ENCODE measurements at places on chromosomes 2 and 18.

DNA sequence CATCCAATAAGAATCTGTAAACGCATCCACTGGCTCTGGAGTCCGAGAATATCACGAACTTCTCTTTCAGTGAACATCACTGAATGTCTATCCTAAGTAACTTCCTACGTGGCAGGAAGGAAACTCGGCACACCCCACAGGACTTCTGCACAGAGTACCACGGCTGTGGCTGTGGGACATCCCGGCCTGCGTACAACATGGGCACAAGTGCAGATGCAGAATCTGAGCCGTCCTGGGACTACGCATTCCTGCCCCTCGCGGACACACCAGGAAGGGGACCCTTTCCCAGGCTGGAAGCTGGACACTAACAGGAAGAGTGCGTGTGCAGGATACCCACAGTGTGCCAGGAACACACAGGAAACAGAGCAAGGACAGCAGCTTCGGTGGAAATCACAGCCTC, 60.6 kb downstream of the ZNF516 start:
- DNase-seq: no peak

- DNase-seq: no peak
These were observed 241.8 kb downstream of the AFF3 start for GRCh38 chr2:99900556-99900955.

GRCh38 chr2:109209412-109209811, 80.4 kb downstream of the SH3RF3 start:
- no peak for DNase-seq

DNA sequence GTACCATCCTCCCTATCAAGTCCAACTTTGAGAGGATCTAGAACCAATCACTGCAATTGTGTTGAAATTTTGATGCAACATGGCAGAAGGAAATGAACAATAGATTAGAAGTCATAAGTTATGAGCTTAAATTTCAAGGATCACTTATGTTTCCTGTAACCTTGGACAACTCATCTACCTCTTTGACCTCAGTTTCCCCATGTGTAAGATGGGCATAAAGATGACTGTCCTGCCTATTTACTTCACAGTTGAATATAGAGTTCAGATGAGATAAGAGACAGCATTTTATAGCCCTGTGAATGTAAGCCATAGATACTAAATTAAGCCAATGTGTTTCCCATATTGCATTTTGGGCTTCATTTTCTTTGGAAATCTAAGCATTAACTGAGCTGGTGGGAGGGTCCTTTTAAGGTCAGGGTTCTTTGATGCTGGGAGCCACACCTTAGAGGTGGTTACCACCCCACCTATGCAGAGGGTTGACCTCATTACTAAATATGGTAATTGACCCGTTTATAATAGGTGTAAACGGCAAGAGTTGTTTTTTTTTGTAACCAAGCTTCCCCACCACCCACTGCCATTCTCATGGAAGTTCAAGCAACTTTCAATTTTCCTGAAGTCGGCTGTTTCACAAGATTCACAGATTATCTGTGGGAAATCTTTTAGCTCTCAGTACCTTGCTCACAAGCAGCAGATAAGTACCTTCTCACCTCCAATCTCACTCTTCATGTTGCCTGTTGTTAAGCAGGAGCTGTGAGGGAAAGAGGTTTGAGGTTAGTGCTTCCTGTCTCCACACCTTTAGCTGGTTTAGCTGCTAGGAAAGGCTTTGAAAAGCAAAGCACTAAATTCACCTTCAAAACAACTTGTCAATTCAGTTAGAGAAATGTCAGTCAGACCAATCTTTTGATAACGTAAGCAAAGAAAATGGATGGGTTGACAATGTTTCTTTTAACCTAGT, 13.3 kb downstream of the CD28 start:
- no peak for DNase-seq

GRCh38 chr2:231548752-231549151, 18.5 kb upstream of the NMUR1 start:
- no peak for DNase-seq

DNA sequence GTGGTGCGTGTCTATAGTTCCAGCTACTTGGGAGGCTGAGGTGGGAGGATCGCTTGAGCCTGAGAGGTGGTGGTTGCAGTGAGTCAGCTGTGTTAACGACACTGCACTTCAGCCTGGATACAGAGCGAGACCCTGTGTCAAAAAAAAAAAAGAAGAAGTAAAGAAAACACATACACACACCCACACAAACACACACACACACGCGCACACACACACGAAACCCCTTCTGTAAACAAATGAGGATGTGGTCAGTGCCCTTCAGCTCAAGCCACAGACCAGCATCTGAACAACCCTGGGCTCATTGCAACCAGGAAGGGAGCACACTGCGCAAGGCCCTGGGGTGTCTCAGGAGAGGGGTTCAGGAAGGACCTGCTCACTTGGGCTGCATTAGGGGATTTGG, 47.9 kb upstream of the KCNF1 start:
- DNase-seq: no peak

DNA sequence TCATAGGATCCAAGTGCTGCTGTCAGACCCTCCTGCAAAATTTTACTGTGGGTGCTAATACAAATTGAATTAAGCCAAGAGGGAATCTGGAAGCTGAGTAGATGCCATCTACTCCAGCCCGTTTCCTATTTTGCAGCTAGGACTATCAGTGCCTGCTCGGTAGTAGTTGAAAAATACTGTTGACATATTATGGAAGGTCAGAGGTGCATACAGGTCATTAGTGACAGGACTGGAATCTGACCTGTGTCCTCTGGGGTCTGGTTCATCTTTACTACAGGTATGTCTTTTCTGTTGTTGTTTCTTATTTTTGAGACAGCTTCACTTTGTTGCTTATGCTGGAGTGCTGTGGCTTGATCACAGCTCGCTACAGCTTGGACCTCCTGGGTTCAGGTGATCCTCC, 58.8 kb downstream of the MAP4K4 start:
- DNase-seq: no peak

DNA sequence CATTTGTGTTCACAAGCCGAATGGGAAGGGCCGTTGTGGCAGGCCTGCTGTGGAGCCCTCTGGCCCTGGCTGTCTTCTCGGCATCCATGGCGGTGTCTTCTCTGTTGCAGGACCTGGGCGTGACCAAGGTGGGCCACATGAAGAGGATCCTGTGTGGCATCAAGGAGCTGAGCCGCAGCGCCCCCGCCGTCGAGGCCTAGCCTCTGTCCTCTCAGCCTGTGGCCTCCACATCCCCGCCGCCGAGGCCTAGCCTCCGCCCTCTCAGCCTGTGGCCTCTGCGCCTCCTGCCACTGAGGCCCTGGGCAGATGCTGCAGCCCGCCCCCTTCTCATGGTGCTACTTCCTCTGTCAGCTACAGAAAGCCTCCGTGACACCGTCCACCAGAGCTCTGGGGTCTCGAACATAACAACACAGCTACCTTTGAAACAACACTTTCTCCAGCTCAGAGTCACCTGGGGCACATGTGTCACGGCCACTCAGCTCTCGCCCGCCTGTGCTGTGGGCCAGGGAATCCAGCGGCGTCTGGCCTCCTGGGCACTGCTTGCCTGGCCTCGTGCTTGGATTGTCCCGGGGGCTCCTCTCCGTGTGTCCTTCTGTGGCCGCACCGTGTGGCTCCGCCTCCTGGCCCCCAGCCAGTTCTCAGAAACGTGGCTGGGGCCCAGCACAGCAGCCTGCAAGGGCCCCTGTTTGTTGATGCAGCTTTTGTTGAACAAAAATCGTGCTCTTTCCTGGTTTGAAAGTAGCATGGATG, 97.1 kb downstream of the USP40 start:
- no peak for DNase-seq

- no peak for DNase-seq
These were observed 245.3 kb downstream of the TFCP2L1 start for GRCh38 chr2:121039679-121040078.

DNA sequence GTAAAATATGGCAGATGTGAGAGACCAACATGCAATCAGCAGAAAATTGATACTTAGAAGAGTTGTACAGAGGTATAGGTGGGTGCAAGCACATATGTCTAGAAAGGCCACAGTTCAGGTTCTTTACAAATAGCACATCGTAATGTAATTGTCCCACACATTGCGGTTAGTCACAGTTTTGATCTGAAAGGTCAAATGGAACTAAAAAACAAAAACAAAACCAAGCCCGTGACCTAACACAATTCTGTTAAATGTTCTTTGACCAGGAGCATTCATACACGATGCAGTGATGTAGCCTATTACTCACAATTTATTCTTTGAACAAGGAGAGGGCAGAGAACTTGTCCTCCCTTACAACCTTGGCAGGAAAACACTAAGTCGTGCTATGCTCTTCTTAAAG, 108.9 kb upstream of the MAP4K3 start:
- DNase-seq: no peak

Measured in NCI-H1417 treated with DMSO at 0.1 percent for 48 hours (cell line).